ENCODE measurements at places on chromosomes 5 and 9.

- no peak for DNase-seq
These were observed 27.2 kb downstream of the PCDHGC5 start for GRCh38 chr5:141515946-141516671.

DNA sequence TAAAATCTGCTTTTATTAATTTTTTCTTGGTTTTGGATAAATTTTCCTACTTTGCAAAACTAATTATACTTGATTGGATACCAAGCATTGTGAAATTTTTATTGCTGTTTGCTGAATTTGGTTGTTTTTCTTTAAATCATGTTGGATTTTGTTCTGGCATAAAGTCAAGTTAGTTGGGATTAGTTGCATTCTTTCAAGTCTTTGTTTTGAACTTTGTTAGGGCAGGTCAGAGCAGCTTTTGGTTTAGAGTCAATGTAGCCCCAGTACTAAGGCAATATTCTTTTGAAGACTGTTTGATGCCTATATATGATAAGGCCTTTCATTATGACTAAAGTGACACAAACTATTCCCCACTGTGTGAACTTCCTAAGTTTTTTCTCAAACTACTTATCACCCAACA is 531.1 kb downstream of the RASEF start:
- no peak for DNase-seq

- no peak for DNase-seq
These were observed 60.6 kb upstream of the FCN1 start for GRCh38 chr9:134978272-134978671.

DNA sequence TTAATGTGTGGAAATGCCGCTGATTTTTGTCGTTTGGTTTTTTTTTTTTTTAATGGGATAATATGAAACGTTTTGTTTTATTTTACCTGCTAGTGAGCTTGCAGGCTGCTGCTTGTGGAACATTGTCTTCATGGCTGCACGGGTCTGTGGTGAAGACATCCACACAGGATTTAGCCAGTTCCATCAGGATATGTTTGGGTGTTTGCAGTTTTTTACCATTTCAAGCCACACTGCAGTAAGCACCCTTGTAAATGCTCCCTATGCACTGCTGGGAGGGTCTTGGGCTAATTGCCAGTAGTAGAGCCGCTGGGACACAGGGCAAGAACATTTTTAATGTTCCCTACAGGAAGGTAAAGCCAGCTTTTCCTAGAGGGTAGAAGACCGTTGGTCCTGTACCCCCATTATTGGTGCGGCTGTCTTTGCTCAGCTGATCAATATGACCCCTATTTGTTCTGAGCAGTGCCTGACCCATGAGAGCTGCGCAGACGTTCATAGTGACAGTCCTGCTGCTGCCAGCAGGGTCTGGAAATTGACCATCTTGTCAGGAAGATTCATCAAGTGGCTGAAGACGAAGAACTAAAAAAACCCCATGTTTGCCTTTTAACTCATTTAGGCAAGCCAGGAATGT is 20.5 kb upstream of the EEIG1 start:
- no peak for DNase-seq

DNA sequence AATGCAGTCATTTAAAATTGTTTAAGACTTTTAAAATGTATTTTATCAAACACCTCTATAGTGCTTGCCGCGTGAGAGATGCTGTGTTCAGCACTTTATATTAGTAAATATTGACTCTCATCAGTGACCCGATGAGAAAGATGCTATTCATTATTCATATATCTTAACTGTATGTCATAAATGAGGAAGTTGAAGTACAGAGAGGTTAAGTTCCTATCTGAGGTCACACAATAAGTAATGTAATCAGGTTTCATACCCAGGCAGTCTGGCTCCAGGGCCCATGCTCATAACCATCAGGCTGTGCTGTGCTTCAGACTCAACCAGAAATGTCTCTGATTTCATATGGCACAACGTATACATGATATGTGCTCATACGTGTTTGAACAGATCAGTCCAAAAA is 119.0 kb downstream of the SV2C start:
- no peak for DNase-seq

DNA sequence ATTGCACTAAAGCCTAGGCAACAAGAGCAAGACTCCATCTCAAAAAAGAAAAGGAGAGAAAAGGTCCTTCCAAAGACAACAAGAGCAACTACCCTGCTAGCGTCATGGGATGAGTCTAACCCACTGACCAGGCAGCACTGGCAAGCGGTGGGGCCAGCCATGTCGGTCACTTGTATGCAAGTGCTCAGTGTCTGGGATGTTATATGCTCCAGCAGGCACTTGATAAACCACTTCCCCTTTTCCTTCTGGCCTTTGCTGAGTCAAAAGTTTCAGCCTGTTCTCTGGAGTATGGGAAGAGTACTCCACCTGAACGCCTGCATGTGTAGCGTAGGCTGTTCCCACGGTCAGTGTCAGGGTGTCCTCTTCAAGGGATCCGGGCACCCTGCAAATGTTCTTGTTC is 9.2 kb upstream of the MXD3 start:
- no peak for DNase-seq

DNA sequence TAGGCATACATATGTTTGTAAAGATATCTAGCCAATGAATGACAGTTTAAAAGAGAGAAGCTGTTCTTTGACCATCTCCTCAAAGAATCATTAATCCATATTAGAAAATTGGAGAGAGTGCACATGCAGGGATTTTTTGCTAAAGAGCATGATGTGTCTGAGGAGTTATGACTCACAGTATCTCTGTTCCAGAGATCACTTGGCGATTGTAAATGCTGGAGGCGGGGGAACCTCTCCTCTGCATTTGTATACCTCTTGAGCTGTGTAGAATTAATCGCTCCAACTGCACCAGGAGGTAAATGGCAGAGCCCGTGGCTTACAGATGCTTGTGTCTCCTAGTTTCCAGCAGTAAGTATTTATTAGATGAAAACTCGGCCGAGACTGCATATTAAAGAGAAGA is 3.6 kb upstream of the SPATA31D1 start:
- DNase-seq = no peak

DNA sequence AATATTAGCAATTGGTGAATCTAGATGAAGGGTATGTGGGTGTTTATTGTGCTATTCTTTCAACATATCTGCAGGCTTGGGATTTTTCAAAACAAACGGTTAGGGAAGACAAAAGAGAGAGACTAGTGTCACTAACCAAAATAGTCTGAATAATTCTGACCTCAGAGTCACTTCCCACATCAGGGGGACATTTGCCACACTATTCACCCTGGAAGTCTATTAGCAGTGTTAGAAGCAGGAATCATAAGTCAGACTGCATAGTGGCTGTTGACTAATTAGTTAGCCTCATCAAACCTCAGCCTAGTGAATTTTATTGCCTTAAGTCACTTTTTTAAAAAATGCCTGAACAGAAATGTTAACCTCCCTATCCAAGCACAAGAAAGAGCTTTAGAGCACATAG is 169.2 kb upstream of the RGMB start:
- DNase-seq = no peak

GRCh38 chr9:31185831-31186230 is 1198.6 kb upstream of the ACO1 start:
- DNase-seq = peak; percentile 2

DNA sequence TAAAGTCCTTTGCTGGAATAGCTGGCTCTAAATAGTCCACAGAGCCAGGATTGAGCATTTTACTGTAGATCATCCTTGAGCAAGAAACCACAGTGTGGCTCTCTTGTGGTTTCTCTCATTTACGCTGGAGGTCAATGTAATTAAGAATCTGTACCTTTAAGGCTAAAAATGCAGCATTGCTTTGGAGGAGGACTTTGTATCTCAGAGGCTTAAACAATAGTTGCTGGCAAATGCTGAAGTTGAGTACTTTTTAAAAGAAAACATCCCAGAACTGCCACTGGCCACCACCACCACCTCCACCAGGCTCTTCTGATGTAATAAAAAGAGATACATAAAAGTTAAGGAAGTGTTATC is 177.3 kb upstream of the ADAMTSL1 start:
- DNase-seq = no peak

GRCh38 chr5:158166424-158166823 is 307.5 kb upstream of the CLINT1 start:
- no peak for DNase-seq

GRCh38 chr9:90219548-90220118 is 423.0 kb downstream of the DIRAS2 start:
- no peak for DNase-seq

GRCh38 chr9:85740787-85741094 is 1.0 kb downstream of the AGTPBP1 start:
- no peak for DNase-seq

DNA sequence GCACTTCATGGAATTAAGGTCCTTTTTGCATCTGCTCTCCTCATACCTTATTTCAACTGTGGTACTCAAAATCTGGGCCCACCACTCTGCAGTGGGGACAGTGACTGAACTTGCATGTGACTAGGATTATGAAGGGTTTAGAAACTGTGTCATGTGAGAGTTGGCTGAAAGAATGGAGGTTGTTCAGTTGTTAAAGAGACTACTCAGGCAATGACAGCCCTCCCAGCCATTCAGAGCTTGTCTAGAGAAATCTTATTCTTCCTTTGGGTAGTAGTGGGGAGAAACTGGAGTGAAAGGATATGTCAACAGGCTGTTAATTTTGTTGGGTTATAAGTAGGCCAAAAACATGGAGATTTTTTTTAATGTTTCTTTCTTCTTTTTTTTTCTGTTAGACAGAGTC is 10.3 kb downstream of the AOPEP start:
- no peak for DNase-seq

- no peak for DNase-seq
These were observed 58.1 kb downstream of the EBF1 start for GRCh38 chr5:159041444-159042198.

- no peak for DNase-seq
These were observed 121.1 kb downstream of the EGFLAM start for GRCh38 chr5:38379350-38379937.

DNA sequence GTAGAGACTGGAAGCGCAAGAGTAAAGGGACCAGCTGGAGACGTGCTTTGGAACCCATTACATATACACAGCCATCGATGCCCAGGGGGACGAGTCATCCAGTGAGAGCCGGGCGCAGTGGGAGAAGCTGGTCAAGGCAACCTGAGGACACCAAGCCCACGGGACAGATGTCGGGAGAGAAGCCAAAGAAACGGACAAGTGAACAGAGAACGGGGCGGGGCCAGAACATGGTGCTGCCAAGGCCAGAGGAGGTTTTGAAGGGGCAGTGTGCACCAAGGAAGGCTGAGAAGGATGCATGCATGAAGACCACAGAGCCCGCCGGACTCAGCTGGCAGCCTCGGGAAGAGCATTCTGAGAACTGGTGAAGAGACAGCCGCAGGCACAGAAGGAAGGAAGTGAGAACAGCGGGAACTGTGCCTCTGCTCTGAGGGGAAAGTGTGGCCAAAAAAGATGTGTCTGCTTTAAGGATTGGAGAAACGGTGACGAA is 20.3 kb downstream of the CAMSAP1 start:
- DNase-seq = no peak

- no peak for DNase-seq
These were observed 80.1 kb downstream of the ZCCHC7 start for GRCh38 chr9:37200433-37201005.

DNA sequence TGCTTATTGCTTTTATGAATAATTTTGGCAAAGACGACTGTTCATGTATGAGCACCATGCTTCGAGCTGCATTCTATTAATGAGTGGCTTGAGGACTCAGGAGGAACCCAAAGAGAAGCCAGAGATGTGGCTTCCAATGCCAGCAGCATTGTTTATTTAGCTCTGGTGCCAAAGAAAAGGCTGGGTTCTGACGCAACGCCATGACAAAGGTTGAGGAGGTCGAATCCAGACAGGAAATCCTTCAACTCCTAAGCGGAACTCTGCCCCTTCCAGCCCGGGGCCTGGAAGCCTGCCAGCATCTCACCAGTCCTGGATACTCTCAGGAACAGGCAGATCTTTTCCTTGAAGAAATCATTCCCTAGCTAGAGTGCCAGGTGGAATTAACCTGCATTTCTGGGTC is 104.4 kb downstream of the ARHGAP26 start:
- no peak for DNase-seq

DNA sequence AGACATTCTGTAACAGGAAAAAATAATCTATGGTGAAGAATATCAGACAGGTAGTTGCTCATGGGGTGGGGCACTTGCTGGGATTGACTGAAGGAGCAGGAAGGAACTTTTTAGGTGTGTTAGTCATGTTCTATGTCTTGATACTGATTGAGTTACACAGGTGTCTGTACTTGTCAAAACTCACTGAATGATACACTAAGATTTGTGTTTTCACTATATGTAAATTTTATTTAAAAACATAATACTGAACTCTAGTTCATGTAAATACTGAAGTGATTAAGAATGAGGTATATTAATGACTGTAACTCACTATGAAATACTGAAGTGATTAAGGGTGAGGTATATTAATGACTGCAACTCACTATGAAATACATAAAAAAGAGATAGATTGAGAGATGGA is 28.5 kb downstream of the IL6ST start:
- DNase-seq = no peak

- DNase-seq = no peak
These were observed 2.4 kb downstream of the EHMT1 start for GRCh38 chr9:137621131-137621757.

- no peak for DNase-seq
These were observed 1365.5 kb upstream of the CDH9 start for GRCh38 chr5:28403846-28404245.

GRCh38 chr9:71859939-71860338 is 51.1 kb downstream of the ABHD17B start:
- DNase-seq = no peak

DNA sequence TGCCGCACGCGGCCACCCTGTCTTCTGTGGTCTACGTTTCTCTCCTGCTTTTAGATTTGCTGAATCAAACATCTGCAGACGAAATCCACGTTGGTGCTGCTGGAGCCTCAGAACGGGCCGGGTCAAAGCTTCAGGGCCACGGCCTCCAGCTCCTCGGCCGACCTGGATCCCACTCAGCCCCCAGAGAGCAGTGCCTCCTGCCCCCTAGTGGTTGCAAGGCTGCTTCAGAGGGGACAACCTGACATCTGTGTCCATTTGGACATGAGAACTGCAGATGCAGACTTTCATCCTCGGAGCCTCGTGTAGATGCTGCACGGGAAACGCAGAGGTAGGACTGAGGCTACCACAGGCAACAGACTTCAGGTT is 23.0 kb upstream of the SLC6A3 start:
- DNase-seq = no peak

- DNase-seq = no peak
These were observed 56.2 kb downstream of the CAMK4 start for GRCh38 chr5:111280282-111280951.

DNA sequence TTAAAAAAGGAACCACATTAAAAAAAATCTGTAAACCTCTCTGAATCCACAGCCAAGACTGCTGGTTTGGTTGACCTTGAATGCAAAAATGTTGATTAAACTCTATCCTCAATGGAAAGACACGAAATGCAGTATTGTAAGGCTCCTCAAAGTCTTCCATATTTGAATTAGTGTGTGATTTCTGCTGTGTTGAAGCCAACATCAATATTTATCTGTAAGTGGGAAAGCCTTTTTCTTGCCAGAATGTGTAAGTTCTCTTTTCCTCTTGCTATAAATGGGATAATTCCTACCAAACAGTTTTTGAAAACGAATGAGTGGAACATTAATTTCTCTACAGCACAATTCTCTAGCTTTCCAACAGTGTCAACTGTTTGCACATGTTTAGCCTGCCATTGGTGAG is 422.1 kb upstream of the TNC start:
- no peak for DNase-seq

- no peak for DNase-seq
These were observed 35.9 kb upstream of the SARDH start for GRCh38 chr9:133773889-133774655.

Data from amniotic stem cell (primary cell).